ENCODE measurements at places on chromosomes 13 and 19.

GRCh38 chr19:28185646-28186045 lies 1027.3 kb downstream of the UQCRFS1 start:
- DNase-seq: no peak

DNA sequence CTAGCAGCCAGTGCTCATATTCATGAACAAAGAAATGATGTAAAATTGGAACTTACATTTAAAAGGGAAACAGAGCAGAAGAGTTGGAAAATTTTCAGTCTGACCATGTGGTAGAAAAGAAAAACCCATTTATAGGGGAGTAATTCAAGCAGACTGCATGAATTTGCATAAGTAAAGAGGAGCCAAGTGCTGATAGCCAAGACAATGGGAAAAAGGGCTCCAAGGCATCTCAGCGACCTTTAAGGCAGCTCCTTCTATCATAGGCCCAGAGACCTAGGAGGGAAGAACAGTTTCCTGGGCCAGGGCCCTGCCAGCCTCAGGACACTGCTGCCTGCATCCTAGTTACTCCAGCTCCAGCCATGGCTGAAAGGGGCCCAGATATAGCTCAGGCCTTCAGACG lies 7.5 kb downstream of the DNAJC3 start:
- no peak for DNase-seq

GRCh38 chr19:38713227-38713649 lies 31.0 kb downstream of the CAPN12 start:
- no peak for DNase-seq

DNA sequence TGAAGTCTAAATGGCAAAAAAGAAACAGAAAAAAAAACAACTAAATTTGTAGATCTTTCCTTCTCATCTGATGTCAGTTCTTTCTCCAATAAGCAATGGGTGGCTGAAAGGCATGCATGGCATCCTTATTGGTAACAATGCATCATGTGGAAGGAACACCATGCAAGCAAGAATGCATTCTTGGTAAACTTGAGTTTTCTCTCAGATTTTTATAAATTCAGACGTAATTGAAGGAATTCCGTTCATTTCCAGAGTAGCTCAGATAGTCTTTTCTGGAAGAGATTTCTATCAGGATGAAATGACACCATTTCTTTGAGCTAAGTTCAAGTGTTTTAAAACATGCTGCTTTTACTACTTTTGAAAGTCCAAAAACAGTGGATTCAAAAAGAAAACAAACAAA lies 373.0 kb downstream of the COG6 start:
- no peak for DNase-seq

DNA sequence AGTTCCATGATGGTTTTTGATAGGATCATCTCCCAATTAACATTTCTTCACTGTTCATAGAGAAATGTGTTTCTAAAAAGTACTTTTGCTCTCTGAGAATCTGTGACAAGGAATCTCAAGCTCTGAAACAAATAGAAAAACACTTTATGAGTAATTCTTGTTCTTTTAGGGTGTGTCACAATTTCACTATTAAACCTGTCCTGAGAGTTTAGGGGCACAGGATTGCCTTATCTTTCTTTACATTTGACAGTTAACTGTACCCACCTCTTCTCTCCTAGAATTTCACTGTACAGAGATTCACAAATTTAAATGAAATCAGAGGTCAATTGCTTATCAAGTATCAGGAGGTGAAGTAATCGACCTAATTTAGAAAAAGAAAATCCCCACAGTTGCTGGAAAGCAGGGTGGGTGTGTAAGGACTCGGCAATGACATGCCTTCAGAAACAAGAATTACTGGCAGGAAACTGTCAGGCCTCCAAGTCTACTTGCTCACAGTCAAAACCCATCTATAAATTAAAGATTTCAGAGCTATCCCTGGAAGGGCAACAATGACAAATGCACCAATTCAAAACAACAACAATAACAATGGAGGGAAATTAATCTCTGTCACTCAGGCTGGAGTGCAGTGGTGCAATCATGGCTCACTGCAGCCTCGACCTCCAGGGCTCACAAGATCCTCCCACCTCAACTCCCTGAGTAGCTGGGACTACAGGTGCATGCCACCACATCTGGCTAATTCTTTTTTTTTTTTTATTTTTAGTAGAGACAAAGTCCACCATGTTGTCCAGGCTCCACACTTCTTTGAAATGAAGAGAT lies 250.2 kb downstream of the ABCC4 start:
- DNase-seq: no peak
